ENCODE measurements at places on chromosomes 2 and 18.

DNA sequence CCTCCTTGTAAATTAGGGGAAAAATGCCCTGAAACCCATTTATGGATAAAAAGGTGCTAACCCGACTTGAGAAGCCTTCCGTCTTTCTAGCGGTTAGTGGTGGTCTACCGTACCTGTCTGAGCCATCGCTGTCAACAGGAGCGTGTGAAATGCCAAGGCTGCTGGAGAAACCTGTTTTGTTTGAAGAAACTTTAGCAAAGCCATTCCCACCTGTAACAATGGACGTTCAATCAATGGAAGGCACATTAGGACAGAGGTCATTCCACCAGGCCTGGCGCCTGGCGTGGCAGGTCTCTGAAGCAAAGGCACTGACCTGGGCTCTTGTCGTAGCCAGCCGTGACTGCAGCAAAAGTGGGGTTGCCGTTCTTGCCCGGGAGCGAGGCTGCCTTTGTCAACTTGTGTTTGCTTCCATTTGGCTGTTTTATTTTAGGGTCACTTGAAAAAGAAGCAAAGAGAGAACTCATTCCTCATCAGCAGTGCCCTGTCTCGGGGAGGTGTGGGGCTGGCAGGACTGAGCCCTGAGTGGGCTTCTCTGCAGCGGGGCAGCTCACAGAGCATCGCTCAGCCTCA lies 47.2 kb downstream of the ZAP70 start:
- H3K27ac ChIP-seq = no peak overlapping the region
- H3K4me3 ChIP-seq = no peak overlapping the region
- H3K36me3 ChIP-seq = peaks cover 96% of the 10 kb centered on the region
- no peak for DNase-seq
- no peaks in the 10 kb centered on the region for H3K27me3 ChIP-seq

GRCh38 chr2:85605406-85606115 lies 3.1 kb upstream of the TMEM150A start:
- peaks cover 18% of the 10 kb centered on the region for H3K36me3 ChIP-seq
- no peaks in the 10 kb centered on the region for H3K27me3 ChIP-seq
- H3K4me3 ChIP-seq = no peak overlapping the region
- peaks cover 8% of the 10 kb centered on the region for H3K4me1 ChIP-seq
- DNase-seq = no peak
- no peak overlapping the region for H3K27ac ChIP-seq

GRCh38 chr2:70638561-70638960 lies 84.9 kb upstream of the TGFA start:
- no peak for DNase-seq
- H3K4me3 ChIP-seq = no peak overlapping the region
- H3K36me3 ChIP-seq = no peaks in the 10 kb centered on the region
- H3K4me1 ChIP-seq = no peaks in the 10 kb centered on the region
- no peak overlapping the region for H3K27ac ChIP-seq

DNA sequence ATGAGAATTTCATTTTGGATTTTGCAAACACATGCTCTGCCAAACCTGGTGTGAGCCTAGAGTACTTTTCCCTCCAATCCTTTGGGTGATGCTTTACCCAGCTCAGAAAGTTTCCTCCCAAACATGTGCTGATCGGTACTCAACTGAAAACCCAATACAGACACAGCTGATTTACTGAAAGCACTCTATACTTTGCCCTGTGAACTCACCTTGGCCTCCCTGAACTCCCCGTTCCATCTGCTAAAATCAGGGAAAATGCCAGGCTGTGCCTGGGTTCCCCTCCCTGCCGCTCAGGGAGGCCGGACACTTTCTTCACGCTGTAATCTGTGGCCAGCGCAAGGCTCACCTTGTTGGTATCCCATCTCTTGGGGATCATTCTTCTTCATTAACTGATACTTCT lies 391.2 kb downstream of the CBLN2 start:
- no peak overlapping the region for H3K4me3 ChIP-seq
- no peaks in the 10 kb centered on the region for H3K36me3 ChIP-seq
- no peak for DNase-seq
- no peaks in the 10 kb centered on the region for H3K4me1 ChIP-seq
- no peak overlapping the region for H3K27ac ChIP-seq
- no peaks in the 10 kb centered on the region for H3K27me3 ChIP-seq

- H3K36me3 ChIP-seq = no peaks in the 10 kb centered on the region
- H3K4me3 ChIP-seq = no peak overlapping the region
- no peak for DNase-seq
- no peaks in the 10 kb centered on the region for H3K27me3 ChIP-seq
- H3K4me1 ChIP-seq = peaks cover 29% of the 10 kb centered on the region
- no peak overlapping the region for H3K27ac ChIP-seq
Observed at GRCh38 chr2:238107525-238108422, 7.6 kb downstream of the ESPNL start.

DNA sequence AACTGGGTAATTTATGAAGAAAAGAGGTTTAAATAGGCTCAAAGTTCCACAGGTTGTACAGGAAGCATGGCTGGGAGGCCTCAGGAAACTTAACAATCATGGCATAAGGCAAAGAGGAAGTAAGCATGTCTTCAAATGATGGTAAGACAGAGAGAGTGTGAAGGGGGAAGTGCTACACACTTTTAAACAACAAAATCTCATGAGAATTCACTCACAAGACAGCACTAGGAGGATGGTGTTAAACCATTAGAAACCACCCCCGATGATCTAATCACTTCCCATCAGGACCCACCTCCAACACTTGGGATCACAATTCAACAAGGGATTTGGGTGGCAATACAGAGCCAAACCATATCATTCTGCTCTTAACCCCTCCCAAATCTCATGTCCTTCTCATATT lies 34.9 kb downstream of the CFAP210 start:
- H3K4me3 ChIP-seq = no peak overlapping the region
- no peaks in the 10 kb centered on the region for H3K4me1 ChIP-seq
- no peak for DNase-seq
- no peaks in the 10 kb centered on the region for H3K36me3 ChIP-seq
- H3K27me3 ChIP-seq = no peaks in the 10 kb centered on the region

DNA sequence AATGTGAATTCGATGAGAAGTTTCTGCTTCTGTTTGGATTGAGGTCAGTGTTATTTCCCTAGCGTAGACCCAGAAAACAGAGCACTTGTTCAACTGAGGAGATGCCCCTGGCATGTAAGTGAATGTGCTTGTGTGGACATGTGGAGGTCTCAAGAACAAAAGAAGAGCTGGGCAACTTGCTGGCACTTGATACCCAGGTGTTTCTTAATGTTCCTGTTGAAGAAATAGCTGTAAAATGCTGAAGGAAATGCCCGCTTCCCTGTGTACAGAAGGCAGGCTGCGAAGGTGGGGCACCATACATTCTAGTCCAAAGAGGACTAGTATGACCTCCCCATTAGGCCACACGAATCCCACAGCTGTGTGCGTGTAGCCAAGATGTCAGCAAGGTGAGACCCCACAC lies 9.8 kb upstream of the LBH start:
- no peak overlapping the region for H3K4me3 ChIP-seq
- DNase-seq = no peak
- H3K4me1 ChIP-seq = peaks cover 15% of the 10 kb centered on the region
- no peak overlapping the region for H3K27ac ChIP-seq
- H3K27me3 ChIP-seq = no peaks in the 10 kb centered on the region

DNA sequence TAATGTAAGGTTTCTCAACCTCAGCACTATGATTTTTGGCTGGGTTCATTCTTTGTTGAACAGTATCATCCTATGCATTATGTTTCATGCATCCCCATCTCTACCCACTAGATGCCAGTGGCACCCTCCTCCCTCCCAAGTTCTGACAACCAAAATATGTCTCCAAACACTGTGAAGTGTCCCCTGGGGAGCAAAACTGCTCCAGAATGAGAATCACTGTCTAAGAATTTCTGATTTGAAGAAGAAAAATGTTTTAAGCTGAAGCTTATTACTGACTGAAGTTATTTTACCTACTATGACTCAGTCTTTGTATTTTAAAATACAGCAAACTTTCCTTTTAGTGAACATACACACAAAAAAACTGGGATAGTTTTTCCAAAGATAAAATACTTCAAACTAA lies 3.4 kb downstream of the THADA start:
- H3K4me1 ChIP-seq = peaks cover 3% of the 10 kb centered on the region
- H3K27me3 ChIP-seq = no peaks in the 10 kb centered on the region
- no peak for DNase-seq
- H3K4me3 ChIP-seq = no peak overlapping the region
- peaks cover 41% of the 10 kb centered on the region for H3K36me3 ChIP-seq

- no peaks in the 10 kb centered on the region for H3K36me3 ChIP-seq
- H3K4me3 ChIP-seq = no peak overlapping the region
- peaks cover 5% of the 10 kb centered on the region for H3K4me1 ChIP-seq
- H3K27ac ChIP-seq = no peak overlapping the region
Observed at GRCh38 chr2:166802475-166802874, 85.8 kb upstream of the XIRP2 start.

- H3K4me1 ChIP-seq = no peaks in the 10 kb centered on the region
- no peaks in the 10 kb centered on the region for H3K36me3 ChIP-seq
- no peak overlapping the region for H3K4me3 ChIP-seq
- no peaks in the 10 kb centered on the region for H3K27me3 ChIP-seq
- no peak for DNase-seq
- H3K27ac ChIP-seq = no peak overlapping the region
Observed at GRCh38 chr2:175523001-175523400, 341.5 kb upstream of the ATP5MC3 start.

DNA sequence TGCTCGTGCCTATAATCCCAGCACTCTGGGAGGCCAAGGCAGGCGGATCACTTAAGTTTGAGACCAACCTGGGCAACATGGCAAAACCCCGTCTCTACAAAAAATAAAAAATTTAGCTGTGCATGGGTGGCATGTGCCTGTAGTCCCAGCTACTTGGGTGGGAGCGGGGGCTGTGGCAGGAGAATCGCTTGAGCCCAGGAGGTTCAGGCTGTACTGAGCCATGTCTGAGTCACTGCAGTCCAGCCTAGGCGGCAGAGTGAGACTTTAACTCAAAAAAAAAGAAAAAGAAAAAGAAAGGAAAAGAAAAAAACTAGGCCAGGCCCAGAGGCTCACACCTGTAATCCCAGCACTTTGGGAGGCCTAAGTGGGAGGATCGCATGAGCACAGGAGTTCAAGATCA lies 30.8 kb downstream of the TWSG1 start:
- H3K36me3 ChIP-seq = peaks cover 7% of the 10 kb centered on the region
- H3K27ac ChIP-seq = no peak overlapping the region
- no peak for DNase-seq
- no peaks in the 10 kb centered on the region for H3K27me3 ChIP-seq
- H3K4me3 ChIP-seq = no peak overlapping the region
- H3K4me1 ChIP-seq = no peaks in the 10 kb centered on the region

DNA sequence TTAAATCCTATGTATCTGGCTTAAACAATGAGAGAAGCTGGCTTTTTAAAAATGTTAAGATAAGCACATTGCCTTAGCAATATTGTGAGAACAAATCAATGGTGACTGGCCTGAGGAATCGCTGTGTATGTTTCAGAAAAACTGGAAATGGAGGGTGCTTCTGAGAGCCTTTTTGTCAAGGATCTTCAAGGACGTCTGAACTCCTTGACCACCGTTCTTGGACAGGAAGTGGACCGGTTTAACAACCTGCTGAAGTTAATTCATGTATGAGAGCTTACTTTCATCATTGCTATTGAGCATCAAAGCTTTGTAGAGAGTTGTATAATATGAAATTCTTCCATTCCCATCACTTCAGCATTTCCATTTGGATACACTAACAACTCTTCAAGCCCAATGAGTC lies 72.6 kb downstream of the TRABD2A start:
- H3K4me1 ChIP-seq = no peaks in the 10 kb centered on the region
- no peaks in the 10 kb centered on the region for H3K36me3 ChIP-seq
- H3K4me3 ChIP-seq = no peak overlapping the region
- no peak overlapping the region for H3K27ac ChIP-seq
- no peaks in the 10 kb centered on the region for H3K27me3 ChIP-seq

DNA sequence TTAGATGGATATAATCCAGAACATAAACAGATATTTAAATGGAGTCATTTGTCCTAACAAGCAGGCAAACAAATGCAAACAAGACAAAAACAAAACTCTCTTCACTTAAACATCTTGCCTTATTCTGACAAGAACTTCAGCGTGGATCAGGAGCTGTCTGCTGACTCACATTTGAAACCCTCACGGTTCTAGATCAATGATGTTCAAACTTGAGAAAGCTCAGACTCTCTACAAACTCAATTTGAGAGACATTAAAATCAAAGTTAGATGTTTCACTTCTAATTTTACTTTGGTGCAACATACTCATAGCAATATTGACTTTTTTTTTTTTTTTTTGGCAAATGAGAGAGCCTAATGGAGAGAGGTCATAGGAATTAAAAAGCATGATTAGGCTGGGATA lies 362.8 kb upstream of the SLC14A2 start:
- no peak for DNase-seq
- H3K36me3 ChIP-seq = no peaks in the 10 kb centered on the region
- no peaks in the 10 kb centered on the region for H3K27me3 ChIP-seq
- H3K27ac ChIP-seq = no peak overlapping the region

DNA sequence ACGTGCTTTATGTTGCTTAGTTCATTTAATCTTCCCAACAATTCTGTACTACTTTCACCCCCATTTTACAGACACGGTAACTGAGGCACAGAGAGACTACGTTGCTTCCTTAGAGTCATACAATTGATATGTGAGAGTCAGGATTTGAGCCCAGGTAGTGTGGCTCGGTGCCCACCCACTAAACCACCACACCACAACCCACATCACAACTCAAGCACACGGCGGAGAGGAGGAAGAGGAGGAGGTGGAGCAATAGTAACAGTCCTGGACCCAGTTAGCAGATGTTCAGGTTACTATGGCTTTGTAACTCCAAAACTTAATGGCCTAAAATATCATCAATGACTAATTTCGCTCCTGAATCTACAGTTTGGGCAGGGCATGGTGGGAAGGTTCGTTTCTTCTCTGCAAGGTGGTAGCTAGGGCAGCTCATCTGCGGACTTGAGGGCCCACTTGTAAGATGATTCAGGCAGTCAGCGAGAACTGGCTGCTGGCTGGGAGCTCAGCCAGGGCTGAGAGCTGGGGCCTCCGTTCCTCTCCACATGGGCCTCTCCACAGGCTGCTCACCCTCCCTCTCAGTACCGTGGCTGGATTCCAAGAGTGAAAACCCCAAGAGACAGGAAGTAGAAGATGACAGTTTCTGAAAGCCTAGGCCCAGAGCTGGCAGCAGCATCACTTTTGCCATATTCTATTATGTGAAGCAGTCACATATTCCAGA lies 167.1 kb downstream of the ZFP36L2 start:
- no peaks in the 10 kb centered on the region for H3K36me3 ChIP-seq
- H3K4me3 ChIP-seq = no peak overlapping the region
- H3K27me3 ChIP-seq = no peaks in the 10 kb centered on the region
- peaks cover 21% of the 10 kb centered on the region for H3K4me1 ChIP-seq
